Activated T-helper 2 cell treated with anti-CD3 and anti-CD28 coated beads, Interferon-gamma antibody, Interleukin-2, Interleukin-4, amounts not matched to agents 10 μg/mL and 5 μg/mL and 100 μg/mL, durations not matched to agents 14 hours and 24 hours and 36 hours (primary cell): ENCODE measurements at places on chromosomes 5 and 9. TPM values are rescaled to one million over a fixed set of nuclear protein-coding genes. Genes with fewer than 3 reads are reported as not detected.

Gene COL5A1
- 0.11 TPM in 1 of 2 replicates, not detected in the other for total RNA-seq

Gene TNFSF15
- 0.25 and 0.28 TPM in 2 replicates for total RNA-seq

Gene FNBP1
- 358 and 359 TPM in 2 replicates for total RNA-seq

Gene PARP8
- total RNA-seq, result 22.2 and 23.5 TPM in 2 replicates

Gene IL13
- 777 and 830 TPM in 2 replicates for total RNA-seq

Gene SAXO1
- total RNA-seq, result not detected in 2 replicates

Gene ADRA1B
- total RNA-seq, result not detected in 2 replicates

DNA sequence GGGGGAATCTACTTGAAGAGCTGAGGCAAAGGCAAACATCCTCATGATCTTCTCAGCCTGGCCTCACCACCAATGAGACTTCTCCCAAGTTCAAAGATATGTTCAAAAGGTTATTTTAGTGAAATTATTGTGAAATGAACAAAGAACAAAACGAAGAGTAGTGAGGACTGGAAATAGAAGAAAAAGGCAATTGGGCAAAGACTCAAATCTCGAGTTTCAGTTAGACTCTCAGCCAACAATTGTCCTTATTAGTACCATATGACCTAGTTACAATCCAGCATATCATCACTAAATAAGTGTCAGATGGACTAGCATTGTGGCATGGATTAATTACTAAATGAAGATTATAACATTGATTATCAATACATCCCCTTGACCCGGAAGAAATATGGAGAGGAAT, 9.0 kb downstream of the ZNF474 start:
- no peak overlapping the region for H3K4me3 ChIP-seq
- H3K36me3 ChIP-seq, result no peaks in the 10 kb centered on the region
- H3K27ac ChIP-seq, result no peak overlapping the region
- peaks cover 9% of the 10 kb centered on the region for H3K4me1 ChIP-seq
- H3K27me3 ChIP-seq, result peaks cover 2% of the 10 kb centered on the region

GRCh38 chr5:25858019-25858418, 1180.4 kb downstream of the CDH9 start:
- H3K4me3 ChIP-seq, result no peak overlapping the region
- H3K4me1 ChIP-seq, result no peaks in the 10 kb centered on the region
- H3K36me3 ChIP-seq, result no peaks in the 10 kb centered on the region
- H3K27ac ChIP-seq, result no peak overlapping the region

- no peak overlapping the region for H3K4me3 ChIP-seq
- DNase-seq, result no peak
- H3K36me3 ChIP-seq, result peaks cover 21% of the 10 kb centered on the region
- no peak overlapping the region for H3K27ac ChIP-seq
- no peaks in the 10 kb centered on the region for H3K4me1 ChIP-seq
Measured at GRCh38 chr5:83118976-83119375, 41.6 kb downstream of the XRCC4 start.

GRCh38 chr5:139082813-139083498, 115.2 kb downstream of the SIL1 start:
- no peak overlapping the region for H3K4me3 ChIP-seq
- peaks cover 3% of the 10 kb centered on the region for H3K4me1 ChIP-seq
- no peak overlapping the region for H3K27ac ChIP-seq
- DNase-seq, result no peak
- H3K36me3 ChIP-seq, result peaks cover 14% of the 10 kb centered on the region

- peaks cover 18% of the 10 kb centered on the region for H3K4me1 ChIP-seq
- no peak for DNase-seq
- H3K4me3 ChIP-seq, result peak overlapping the region; percentile 69
- H3K27ac ChIP-seq, result no peak overlapping the region
- peaks cover 48% of the 10 kb centered on the region for H3K27me3 ChIP-seq
Measured at GRCh38 chr9:98809311-98810101, 2.0 kb downstream of the GALNT12 start.

GRCh38 chr5:73985145-73985544, 359.1 kb downstream of the ARHGEF28 start:
- no peaks in the 10 kb centered on the region for H3K4me1 ChIP-seq
- H3K4me3 ChIP-seq, result no peak overlapping the region
- H3K27me3 ChIP-seq, result peaks cover 3% of the 10 kb centered on the region

GRCh38 chr5:65760504-65761275, 38.7 kb downstream of the NLN start:
- DNase-seq, result peak; percentile 27
- H3K27ac ChIP-seq, result no peak overlapping the region
- H3K27me3 ChIP-seq, result no peaks in the 10 kb centered on the region
- no peak overlapping the region for H3K4me3 ChIP-seq
- peaks cover 15% of the 10 kb centered on the region for H3K36me3 ChIP-seq
- H3K4me1 ChIP-seq, result peaks cover 6% of the 10 kb centered on the region

GRCh38 chr9:79056041-79056440, 515.7 kb upstream of the TLE4 start:
- H3K27me3 ChIP-seq, result no peaks in the 10 kb centered on the region
- no peaks in the 10 kb centered on the region for H3K36me3 ChIP-seq
- H3K4me1 ChIP-seq, result no peaks in the 10 kb centered on the region
- DNase-seq, result no peak

GRCh38 chr5:74199005-74199404, 441.5 kb downstream of the ENC1 start:
- H3K36me3 ChIP-seq, result no peaks in the 10 kb centered on the region
- H3K4me3 ChIP-seq, result no peak overlapping the region
- DNase-seq, result peak; percentile 17

DNA sequence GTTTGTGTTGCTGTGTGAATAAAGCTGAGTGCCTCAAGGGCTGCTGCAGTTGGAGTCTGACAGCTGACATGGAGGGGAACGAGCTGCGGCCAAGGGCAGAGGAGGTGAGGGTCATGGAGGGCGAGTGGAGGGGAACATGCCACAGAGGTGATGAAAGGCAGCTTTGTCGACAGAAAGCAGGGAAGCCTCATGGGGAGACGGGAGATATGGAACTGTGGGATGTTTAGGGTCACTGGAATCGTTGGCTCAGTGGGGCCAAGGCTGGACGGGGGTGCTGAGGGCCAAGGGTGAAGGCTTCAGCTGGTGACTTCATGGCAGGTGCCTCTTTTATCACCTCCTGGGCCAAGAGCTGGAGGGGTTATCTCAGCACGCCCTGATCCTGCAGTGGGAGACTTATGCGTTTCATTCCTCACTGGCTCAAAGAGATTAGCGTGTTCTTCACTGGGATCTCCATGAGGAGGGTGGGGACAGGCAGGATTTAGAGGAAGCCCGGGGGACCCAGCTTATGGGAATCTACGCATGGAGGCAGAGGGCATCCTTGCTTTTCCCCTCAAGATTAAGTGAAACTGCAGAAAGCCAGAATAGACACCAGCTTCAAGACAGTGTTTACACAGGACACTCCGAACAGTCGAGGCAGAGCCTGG, 42.2 kb downstream of the FAM240B start:
- no peak overlapping the region for H3K4me3 ChIP-seq
- no peak for DNase-seq
- H3K4me1 ChIP-seq, result peaks cover 5% of the 10 kb centered on the region
- no peaks in the 10 kb centered on the region for H3K36me3 ChIP-seq
- H3K27me3 ChIP-seq, result peaks cover 5% of the 10 kb centered on the region

DNA sequence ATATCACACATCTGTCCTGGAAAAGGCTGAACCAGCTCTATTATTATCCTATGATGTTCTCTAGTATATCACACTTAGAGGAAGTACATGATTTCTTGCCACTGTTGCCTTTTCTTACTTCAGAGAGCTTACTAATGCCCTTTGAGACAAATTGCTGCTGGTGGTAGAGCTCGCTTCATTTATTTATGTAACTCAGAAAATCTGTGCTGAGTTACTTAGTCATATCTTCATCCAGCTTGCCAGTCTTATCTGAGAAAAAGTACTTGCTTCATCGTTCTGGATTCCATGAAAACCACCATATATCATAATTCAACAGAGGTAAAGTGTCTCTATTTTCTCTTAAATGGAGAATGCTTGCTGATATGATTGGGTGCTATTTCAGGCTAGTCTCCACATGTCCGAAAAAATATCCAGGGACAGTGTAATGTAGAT, 26.6 kb downstream of the PTPDC1 start:
- H3K4me3 ChIP-seq, result no peak overlapping the region
- no peak for DNase-seq
- H3K36me3 ChIP-seq, result no peaks in the 10 kb centered on the region
- no peaks in the 10 kb centered on the region for H3K27me3 ChIP-seq
- peaks cover 6% of the 10 kb centered on the region for H3K4me1 ChIP-seq

DNA sequence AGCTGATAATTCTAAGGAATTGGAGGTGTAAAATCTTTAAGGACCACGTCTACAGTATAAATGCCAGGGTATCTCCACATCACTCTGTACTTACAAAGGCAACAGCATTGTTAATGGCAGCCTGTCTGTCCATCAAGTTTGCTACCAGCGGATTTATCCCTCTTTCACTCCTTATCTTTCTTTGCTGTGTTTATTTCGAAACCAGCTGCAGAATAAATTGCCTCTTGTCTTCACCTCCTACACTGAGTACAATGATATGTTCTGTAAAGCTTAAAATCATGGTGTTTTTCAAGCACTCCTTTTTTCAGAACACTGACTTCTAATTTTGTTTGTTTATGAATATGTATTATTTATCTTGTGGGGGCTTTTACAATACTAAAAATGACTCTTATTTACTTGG, 1088.1 kb downstream of the NR2F1-AS1 start:
- H3K4me3 ChIP-seq, result no peak overlapping the region
- no peak overlapping the region for H3K27ac ChIP-seq
- H3K27me3 ChIP-seq, result no peaks in the 10 kb centered on the region
- no peaks in the 10 kb centered on the region for H3K36me3 ChIP-seq
- DNase-seq, result no peak
- no peaks in the 10 kb centered on the region for H3K4me1 ChIP-seq

- no peaks in the 10 kb centered on the region for H3K4me1 ChIP-seq
- DNase-seq, result no peak
- no peaks in the 10 kb centered on the region for H3K36me3 ChIP-seq
- H3K27me3 ChIP-seq, result no peaks in the 10 kb centered on the region
Measured at GRCh38 chr5:118552731-118553360, 435.5 kb downstream of the DTWD2 start.

DNA sequence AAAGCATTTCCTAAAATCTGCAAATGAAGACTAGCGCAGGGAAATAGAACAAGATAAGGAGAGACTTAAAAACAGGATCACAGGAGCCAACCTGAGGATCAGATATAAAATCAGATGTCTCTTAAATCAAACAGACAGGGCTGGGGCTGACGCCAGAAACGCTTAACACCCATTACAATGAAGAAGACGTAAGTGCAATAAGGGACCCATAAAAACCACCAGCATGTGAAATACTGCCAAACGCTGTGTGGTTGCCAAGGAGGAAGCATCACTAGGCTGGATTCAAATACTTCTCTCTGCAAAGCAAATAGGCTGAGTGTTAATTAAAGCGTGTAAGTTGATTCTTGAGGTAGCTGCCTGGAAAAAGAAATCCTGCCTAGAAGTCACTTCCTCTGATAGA, 74.4 kb upstream of the ATP10B start:
- no peak overlapping the region for H3K4me3 ChIP-seq
- no peak for DNase-seq
- H3K4me1 ChIP-seq, result no peaks in the 10 kb centered on the region
- no peak overlapping the region for H3K27ac ChIP-seq
- H3K27me3 ChIP-seq, result no peaks in the 10 kb centered on the region

DNA sequence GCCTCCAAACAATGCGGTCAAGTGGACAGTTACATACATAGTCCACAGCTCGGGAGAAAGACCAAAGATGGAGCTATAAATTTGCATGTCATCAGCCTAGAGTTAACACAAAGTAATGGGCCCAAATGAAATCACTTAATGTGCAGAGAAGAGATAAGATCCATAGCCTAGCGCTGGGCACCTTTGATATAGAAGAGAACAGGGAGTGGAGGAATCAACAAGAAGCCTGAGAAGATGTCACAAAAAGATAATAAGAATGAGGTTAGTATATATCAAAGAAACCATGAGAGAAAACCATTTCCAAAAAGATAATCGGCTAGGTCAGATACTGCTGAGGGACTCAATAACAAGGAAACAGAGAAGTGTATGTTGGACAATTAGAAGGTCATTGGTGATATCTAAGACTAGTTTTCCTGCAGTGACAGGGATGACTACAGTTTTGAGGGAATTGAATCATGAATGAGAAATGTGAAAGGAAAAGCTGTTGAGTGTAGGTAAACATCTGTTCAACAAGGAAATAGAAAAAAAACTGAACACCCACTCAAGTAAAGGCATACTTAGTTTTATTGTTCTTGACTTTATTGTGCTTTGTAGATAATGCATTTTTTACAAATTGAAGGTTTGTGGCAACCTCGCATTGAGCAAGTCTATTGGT, 68.7 kb upstream of the CDH6 start:
- no peak for DNase-seq
- no peaks in the 10 kb centered on the region for H3K36me3 ChIP-seq
- no peaks in the 10 kb centered on the region for H3K27me3 ChIP-seq
- H3K27ac ChIP-seq, result no peak overlapping the region
- no peaks in the 10 kb centered on the region for H3K4me1 ChIP-seq

DNA sequence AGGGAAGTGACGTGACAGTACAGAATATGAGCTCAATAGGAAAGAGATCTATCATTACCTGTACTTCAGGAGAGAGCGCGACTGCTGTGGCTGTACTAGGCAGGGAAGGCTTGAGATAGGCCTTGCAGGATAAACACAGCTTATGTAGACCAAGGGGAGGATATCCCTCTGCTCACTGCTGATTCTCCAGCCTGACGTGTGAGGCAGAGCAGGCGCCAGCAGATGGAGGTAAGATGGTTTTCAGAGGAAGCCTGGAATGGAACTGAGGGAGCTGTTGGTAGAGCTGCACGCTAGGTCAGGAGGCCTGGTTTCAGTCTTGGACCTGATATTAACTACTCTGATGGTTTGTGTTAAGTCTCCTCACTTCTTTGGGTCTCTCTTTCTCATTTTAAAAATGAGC, 291.4 kb downstream of the YTHDC2 start:
- peaks cover 2% of the 10 kb centered on the region for H3K4me1 ChIP-seq
- H3K27ac ChIP-seq, result no peak overlapping the region
- no peak overlapping the region for H3K4me3 ChIP-seq

DNA sequence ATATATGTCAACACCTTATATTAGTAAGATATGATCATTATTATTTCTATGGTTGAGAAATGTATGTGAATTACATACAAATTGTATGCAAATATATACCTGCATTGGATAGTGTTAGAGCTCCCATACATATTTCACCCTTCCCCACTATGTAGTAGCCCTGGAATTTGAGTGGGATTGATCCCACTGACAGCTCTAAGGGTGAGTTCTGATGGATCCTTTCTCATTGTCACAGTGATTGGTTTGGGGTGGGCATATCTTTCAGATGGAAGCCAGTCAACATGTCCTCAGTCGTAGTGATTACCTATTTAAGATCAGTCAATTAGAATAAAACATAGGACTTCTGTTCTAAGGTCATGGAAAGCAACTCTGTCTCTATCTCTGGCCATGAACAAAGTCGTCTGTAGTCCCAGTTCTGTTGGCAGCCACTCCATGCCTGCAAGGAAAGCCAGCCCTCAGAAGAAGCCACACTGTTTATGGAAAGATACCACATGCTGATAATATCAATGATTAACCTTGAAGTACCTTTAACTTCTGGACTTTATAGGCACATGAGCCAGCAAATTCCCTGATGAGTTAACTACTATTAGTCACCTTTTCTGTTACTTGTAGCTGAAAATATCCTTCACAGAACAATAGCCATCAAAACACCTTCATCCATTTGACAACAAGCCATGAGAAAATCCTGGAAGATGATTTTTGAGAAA, 5.1 kb upstream of the CCDC192 start:
- no peak overlapping the region for H3K4me3 ChIP-seq
- H3K27me3 ChIP-seq, result peaks cover 9% of the 10 kb centered on the region
- H3K27ac ChIP-seq, result no peak overlapping the region

GRCh38 chr5:130541617-130542221, 623.3 kb downstream of the HINT1 start:
- H3K27me3 ChIP-seq, result no peaks in the 10 kb centered on the region
- H3K4me3 ChIP-seq, result no peak overlapping the region
- no peak for DNase-seq
- peaks cover 3% of the 10 kb centered on the region for H3K4me1 ChIP-seq
